ENCODE measurements at places on chromosomes 1 and 21.
A peak's percentile ranks its signal among the peaks of the same experiment; 100 is the strongest.

DNA sequence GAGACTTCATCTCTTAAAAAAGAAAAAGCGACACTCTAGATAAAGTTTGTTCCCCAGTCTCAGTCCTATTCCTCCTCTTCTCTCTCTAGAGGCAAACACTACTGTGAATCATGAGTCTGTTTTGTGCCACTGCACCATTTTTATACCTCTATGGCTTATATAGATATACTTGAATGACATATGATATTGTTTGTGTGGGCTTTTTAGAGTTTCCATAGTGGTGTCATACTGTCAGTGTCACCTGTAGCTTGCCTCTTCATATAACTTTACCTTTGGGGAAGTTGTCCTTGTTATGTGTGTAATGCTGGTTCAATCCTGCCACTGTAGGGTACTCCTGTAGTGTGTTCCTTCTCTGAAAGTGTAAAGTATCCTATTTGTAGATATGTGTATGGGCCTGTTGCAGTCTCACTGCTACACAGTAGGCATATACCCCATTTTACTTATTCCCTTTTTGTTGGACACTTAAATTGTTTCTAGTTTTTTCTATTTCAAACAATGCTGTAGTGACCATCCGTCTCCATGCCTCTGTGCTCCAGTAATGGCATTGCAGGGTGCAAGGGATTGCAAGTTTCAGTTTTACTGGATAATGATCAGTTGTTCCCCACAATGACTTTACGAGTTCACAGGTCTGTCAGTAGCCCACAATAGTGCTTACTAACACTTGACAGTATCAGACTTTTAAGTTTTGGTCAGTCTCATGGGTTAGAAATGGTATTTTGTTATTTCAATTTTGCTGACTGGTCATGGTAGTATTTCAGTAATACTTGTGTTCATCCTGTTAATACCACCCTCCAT is 2.7 kb downstream of the PRMT2 start:
- no peak for DNase-seq

- no peak for DNase-seq
Observed at GRCh38 chr1:107879346-107879745, 85.6 kb downstream of the VAV3 start.

DNA sequence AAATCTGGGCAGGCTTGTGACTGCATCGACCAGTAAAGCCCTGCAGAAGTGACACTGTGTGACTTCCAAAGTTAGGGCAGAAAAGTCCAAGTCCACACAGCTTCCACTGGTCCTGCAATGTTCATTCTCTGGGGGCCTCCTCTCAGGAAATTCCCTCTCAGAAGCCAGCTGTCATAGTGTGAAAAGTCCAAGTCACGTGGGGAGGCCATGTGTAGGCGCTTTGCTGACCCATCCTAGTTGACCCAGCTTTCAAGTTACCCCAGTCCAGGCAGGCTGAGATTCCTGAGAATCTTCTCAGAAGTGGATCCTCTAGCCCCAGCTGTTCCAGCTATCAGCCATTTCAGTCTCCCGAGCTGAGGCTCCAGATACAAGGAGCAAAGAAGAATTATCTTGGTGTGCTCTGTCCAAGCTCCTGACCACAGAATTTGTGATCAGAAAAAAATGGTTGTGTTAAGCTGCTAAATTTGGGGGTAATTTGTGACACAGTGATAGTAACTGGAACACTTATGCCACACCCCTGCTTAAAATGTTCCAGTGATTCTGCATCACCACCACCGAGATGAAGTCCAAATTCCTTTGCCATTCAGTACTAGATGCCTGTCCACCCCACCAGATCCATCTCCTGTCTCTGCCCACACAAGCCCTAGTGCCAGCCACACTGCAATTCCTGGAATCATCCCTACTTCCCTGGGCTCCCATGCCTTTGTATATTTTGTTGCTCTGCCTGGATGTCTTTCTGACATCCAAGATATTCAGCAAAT is 2.5 kb upstream of the STUM start:
- DNase-seq, result no peak

- DNase-seq, result no peak
Observed at GRCh38 chr1:232766241-232766890, 38.9 kb upstream of the MAP10 start.

DNA sequence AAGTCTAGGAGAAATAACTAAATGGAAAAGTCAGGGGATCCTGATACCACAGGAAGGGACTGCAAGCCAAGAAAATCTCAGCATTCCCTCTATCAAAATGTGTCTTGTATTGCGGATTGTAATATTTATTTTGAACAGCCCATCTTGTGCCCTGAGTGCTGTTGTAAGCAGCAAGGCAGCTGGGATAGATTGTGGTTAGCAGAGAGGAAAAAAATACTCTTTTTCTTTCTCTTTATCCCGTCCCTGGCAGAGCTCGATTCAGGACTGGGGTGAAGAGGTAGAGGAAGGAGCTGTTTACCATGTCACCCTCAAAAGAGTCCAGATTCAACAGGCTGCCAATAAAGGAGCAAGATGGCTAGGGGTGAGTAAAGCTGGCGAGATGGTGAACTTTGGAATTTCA is 1.2 kb downstream of the RGL1 start:
- DNase-seq, result peak; percentile 33

- peak; percentile 84 for DNase-seq
Observed at GRCh38 chr1:183234660-183235476, 48.8 kb downstream of the LAMC2 start.

DNA sequence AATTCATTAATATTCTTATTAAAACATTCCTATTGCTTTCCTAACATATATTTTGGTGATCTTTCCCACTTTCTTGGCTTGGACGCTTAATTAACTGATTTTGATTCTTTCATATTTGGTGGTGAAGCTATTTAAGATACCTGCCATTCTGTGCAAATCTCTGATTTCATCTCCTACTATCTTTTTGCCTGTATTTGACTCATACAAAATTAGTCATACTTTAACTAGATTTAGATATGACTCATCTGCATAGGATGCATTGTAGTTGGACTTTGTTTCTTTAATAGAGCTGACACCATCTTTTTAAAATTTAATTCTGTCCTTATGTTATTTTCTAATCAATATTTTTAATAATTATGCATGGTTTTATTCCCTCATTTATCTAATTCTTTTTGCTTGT is 93.8 kb upstream of the PLPPR4 start:
- peak; percentile 13 for DNase-seq
